ENCODE measurements at places on chromosomes 11 and 22.

DNA sequence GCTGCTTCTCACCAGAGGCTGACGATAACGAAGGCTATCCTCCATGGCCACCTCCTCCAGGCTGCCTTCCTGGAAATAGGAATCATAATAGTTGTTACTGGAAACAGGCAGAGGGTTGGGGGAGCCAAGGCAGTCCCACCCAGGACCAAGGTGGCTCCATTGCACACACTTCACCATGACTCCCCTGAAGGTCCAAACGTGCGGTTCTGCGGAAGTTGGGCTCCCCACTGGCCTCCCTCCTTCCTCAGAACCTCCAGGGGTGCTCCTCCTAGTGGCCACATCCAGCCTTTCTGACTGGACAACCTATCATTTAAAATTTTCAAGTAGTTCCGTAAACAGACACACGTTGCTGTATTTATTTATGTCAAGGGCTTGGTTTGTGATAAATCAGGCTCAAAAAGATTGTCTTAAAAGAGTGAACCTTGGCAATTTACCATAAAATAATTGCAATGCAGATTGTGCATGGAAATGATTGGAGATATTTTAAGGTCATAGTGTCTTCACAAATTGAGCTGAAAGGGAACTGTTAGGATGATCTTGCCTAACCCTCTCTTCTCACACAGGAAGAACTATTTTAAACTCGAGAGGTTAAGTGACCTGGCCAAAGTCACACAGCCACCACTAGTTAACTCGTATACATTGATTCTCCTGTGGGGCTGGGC, 1.4 kb upstream of the TCN2 start:
- DNase-seq, result peak; percentile 64

- peak; percentile 38 for DNase-seq
Measured at GRCh38 chr11:128501632-128502549, 85.5 kb downstream of the ETS1 start.

DNA sequence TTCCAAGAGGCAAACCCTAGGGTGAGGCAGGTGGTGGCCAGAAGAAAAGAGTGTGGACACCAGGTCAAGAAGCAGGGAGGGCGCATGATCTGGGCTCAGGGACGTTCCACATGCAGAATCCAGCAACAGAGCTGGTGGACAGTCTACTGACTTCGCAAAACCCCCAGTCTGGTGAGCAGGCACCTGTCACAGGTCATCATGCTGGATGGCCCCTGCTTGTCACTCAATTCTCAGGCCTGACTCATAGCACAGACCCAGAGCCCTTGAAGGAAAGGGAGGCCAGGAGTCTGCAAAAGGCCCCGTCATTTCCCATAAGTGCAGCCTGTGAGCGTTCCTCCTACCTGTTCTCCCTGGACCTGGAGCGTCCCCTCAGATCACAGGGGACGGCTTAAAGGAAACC, 18.2 kb downstream of the APOL4 start:
- DNase-seq, result no peak

DNA sequence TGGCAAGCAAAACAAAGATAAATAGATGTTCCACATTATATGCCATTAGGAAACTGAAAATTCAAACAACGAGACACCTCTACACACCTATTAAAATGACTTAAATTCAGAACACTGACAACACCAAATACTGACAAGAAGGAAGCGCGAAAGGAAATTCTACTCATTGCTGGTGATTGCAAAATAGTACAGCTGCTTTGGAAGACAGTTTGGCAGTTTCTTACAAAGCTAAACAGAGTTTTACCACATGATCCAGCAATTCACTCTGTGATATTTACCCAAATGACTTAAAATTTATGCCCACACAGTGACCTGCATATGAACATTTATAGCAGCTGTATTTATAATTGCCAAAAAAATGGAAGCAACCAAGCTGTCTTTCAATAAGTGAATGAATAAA, 232.6 kb downstream of the CASP12 start:
- no peak for DNase-seq

DNA sequence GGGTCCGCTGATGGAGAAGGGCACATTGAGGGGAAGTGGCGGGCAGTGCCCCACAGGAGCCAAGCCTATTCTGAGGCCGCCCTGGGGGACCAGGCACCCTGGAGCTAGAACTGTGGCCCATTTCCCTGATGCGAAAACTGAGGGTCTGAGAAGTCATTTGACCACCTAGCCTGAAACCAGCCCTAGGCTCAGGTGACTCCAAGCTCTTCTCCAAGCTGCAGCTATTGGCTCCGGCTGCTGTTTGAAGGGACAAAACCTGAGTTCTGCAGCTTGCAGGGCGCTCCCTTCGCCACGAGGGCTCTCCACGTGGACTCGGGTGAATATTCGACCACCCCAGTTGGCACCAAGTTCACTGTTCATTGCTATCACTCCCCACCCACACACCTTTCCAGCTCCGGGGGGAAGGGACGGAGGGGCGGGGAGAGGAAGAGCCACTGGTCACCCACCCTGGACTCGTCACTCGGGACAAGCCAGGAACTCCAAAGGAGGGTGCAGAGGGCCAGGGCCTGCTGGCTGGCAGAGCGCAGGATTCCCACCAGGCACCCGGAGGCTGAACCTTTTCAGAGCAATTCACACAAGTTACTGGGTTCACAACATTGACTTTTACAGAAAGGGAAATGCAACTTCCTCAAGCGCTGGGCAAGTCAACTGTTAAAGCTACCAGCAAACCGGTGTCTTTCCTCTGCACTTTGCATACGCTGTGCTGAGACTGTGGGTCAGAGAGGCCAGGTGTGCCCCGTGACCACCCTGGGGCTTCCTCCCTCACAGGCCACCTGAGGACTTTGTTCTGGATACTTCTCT, 1.1 kb upstream of the RAC2 start:
- no peak for DNase-seq

- peak; percentile 15 for DNase-seq
Measured at GRCh38 chr22:47199261-47199978, 437.0 kb downstream of the TBC1D22A start.

DNA sequence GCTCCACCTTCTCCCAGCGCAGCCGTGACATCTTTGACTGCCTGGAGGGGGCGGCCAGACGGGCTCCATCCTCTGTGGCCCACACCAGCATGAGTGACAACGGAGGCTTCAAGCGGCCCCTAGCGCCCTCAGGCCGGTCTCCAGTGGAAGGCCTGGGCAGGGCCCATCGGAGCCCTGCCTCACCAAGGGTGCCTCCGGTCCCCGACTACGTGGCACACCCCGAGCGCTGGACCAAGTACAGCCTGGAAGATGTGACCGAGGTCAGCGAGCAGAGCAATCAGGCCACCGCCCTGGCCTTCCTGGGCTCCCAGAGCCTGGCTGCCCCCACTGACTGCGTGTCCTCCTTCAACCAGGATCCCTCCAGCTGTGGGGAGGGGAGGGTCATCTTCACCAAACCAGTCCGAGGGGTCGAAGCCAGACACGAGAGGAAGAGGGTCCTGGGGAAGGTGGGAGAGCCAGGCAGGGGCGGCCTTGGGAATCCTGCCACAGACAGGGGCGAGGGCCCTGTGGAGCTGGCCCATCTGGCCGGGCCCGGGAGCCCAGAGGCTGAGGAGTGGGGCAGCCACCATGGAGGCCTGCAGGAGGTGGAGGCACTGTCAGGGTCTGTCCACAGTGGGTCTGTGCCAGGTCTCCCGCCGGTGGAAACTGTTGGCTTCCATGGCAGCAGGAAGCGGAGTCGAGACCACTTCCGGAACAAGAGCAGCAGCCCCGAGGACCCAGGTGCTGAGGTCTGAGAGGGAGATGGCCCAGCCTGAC, 2.5 kb downstream of the TSSC4 start:
- DNase-seq, result no peak

DNA sequence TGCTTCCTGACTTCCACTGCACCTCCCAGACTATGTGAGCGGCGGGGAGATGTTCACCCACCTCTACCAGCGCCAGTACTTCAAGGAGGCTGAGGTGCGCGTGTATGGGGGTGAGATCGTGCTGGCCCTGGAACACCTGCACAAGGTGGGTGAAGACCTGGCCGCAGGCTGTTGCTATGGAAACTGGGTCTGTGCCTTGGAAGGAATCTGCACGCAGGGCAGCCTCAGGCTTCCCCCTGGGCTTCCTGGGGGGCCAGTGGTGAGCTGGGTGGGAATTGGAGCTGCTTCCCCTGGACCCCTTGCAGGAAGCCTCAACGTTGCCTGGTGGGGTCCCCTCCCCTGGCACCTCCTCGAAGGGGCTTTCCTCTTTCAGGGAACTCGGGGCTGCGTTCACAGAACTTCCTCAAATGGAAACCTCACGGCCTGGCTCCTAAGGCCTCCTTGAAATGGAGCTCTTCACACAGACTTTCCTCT, 1.5 kb downstream of the RPS6KA4 start:
- DNase-seq, result no peak

GRCh38 chr11:13335319-13335718, 57.7 kb downstream of the BMAL1 start:
- peak; percentile 77 for DNase-seq

DNA sequence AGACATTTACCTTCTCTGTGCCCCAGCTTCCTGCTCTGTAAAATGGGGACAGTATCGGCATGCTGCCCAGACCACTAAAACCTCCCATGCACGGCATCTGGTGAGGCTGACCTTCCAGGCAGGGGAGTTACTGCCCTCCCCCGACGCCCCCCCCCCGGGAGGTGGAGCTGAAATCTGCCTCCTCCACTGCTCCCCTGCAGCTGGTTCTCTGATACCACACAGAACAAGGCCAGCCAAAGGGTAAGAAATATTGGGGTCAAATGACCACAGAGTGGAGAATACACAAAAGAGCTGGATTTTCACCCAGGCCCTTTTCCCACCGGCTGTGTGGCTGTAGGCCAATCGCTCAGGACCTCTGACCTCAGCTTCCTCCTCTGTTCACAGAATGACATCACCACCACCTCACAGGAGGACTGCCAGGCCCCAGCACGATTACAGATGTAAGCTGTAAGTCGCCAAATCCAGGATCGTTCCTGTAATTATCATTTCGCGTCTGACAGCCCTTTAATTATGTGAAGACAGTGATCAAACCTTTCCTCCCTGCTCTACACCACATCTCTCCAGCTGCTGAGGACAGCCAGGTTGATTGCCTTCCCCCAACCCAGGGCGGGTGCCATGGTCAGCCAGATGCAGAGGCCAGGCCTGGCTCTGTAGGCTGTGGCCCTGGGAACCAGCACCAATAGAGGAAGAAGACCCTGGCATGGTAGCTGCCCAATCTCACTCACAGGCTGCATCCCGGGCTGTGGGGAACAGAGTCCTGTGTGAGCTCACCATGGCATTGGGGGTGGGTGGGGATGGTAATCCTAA, 35.7 kb upstream of the KLHL35 start:
- DNase-seq, result peak; percentile 47

- no peak for DNase-seq
Measured at GRCh38 chr11:34552270-34552669, 38.7 kb upstream of the ELF5 start.

DNA sequence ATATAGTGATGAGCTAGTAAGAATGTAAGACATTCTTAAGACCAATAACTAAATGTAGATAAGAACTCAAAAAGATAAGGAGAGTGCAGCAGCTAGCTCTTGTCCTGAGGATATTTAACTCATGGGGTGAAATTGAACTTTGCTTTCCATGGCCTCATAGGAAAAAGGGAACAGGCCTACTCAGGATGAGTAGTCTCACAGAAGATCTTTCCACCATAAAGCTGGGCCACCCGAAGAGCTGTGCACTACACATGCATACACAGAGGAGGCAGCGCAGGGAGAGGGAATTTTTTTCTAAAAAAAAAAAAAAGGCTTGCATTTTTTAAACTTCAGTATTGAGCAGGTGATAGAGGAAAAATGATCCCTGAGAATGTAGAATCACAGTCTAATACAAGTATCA, 59.9 kb upstream of the CFAP300 start:
- DNase-seq, result no peak

DNA sequence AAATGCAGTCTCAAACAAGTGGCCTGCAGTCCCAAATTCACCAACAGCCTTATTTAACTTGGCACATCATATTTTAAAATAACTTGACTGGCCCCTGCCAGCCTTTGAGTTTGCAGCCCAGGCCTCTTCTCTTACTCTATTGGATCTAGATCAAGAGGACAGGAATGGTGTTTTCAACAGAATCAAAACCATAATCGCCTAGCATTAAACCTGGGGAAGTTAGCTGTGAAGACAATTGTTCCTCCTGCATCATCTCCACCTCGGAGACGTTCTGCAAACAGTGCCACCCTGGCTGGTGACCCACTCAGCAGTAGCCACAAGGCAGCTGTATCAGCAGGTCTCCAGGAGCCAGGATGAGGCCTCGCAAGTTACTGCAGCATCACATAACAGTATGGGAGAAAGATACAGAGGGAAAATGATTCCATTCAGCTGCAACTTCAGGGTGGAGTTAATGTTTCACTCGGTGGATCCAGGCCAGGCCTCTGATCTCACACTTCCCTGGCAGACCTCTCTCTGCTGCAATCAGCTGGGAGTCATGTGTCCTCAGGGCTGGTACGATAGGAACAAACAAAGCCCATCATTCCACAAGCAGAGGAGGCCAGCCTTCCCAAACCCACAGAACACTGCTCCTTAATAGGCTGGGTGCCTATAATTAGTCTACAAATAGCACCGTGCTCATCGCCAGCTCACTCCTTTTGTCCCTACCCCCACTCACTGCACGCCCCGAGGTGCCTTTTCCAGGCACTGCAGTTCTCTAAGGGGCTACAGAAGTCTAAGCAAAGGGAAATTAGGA, 18.6 kb upstream of the SCN2B start:
- peak; percentile 93 for DNase-seq

- no peak for DNase-seq
Measured at GRCh38 chr11:113365895-113366294, 21.7 kb upstream of the ANKK1 start.

- DNase-seq, result no peak
Measured at GRCh38 chr11:117874910-117875381, 1.5 kb downstream of the FXYD6 start.

GRCh38 chr11:59191890-59192289, 20.0 kb downstream of the DTX4 start:
- DNase-seq, result no peak

- DNase-seq, result no peak
Measured at GRCh38 chr11:133133050-133133449, 399.3 kb downstream of the OPCML start.

GRCh38 chr11:102384419-102385079, 37.5 kb downstream of the BIRC2 start:
- peak; percentile 62 for DNase-seq

Data from testis (tissue), 5 donors.